Hematopoietic multipotent progenitor cell treated with erythropoietin and hydrocortisone succinate and interleukin-3 and kit ligand, for 8 days (in vitro differentiated cells): ENCODE measurements at places on chromosomes 2 and 18.

DNA sequence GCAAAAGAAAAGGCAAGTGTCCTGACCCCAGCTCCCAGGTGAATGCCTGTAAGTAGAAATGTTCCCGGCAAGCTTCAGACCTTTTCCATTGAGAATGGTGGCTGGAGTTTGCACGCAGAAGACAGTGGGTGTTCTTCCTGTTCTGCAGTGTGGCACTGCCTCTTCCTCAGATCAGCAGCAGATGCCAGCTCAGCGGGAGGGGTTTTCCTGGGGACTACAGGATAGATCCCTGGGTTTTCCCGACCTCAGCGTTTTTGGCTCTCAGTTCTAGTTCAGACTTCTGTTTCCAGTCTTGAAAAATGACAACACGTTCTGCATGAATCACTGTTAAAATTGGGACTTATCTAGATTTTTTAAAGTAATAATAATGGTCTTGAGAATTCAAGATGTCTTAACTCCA lies 39.2 kb downstream of the GRHL1 start:
- DNase-seq = no peak

GRCh38 chr2:30239986-30240752 lies 8.8 kb downstream of the LBH start:
- no peak for DNase-seq

- DNase-seq = no peak
Measured at GRCh38 chr2:74693213-74693612, 39.2 kb downstream of the SEMA4F start.

DNA sequence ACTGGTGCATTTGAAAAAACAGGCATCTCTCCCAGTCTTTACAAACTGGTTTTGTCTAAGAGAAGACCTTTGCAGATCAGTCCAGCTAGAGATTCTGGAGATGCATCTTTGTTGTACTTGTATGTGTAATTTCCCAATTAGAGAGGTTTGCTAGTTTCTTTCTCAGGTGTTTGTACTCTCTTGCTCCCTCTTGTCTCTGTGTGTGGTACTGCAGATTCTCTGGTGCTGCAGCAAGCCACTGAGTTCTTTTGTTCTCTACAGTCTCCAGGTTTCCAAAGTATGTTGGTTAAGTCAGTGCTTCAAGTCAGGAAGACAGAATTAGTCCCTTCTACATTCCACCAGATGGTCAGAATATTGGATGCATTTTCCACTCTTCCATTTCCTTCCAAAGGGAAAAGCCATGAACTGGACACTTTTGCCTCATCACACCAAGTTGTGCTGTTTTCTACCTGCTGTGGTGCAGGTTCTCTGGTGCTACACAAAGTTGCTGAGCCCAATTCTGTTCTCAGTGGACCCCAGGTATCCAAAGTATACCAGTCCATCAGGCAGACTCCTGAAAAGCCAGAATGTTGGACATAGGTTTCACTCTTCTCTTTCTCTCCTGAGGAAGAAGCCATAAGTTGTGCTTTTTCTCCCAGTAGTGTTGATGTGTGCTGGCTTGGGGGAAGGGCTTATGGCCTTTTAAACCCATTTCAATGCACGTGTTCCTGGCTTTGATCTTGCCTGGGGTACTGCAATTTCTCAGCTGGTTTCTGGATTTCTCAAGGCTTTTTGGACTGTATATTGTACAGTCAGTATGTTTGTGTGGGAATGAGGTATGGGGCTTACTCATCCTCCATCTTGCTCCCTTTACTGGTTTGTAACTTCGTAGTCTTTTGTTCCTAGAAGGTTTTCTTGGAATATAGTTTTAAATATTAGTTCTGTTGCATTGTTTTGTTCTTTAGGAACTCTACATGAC lies 29.8 kb downstream of the EPC2 start:
- peak; percentile 61 for DNase-seq

- no peak for DNase-seq
Measured at GRCh38 chr2:197306696-197307040, 3.9 kb downstream of the ANKRD44 start.

GRCh38 chr2:6917761-6918421 lies 679 bp downstream of the RNF144A start:
- DNase-seq = peak; percentile 27

DNA sequence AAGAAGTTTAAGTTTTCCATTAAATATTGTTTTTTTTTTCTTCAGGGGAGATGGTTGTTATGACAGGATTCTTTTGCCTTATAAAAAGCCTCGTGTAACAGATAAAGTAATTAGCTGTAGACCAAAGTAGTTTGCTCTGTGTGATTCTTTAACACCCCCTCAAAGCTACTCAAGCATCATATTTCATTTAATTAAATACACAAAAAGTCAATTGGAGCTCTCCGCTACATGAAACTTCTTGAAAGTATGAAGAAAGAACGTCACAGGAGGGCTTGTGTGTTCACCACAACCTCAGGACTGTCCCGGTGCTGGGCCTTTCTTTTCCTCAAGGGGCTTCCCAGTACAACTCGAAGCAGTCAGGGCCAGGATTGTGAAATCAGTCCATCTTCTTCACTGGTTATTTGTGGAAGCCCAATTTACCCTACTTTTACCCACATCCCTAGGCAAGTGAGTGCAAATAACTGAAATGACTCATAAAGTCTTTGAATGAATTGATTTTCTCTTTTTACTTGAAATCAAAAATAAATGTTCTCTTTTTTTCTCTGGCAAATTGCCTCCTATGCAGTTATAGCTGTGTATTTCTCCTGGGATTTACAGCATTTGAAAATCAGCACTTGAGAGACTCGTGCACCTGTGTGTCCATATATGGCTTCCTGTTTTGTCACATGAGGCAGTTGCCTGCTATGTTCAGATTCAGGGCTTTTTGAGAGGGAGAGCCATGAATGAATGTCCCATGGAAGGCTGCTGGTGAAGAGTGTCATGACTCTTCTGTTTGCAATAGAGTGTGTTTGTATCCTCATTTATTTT lies 48.6 kb downstream of the LINC00305 start:
- no peak for DNase-seq

- DNase-seq = no peak
Measured at GRCh38 chr2:138514173-138514572, 12.6 kb downstream of the SPOPL start.

GRCh38 chr2:131092458-131093005 lies 728 bp downstream of the FAM168B start:
- peak; percentile 16 for DNase-seq

DNA sequence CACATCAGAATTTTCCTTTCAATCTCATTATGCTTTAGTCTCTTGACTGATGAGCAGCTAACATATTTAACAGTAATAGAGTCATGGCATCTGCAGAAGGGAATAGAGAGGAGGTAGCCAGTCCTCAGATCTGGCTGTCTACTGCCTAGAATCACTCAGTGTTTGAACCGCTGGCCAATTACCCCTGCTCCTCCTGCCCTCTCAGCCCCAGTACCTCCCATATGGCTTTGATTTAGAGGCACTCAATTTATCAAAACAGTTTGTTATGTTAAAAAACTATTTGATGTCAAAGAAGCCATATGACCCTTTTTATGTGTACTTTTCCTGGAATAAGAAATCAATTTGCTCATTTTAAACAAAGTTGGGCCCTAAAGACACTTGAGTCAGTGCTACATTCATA lies 355.2 kb downstream of the CMPK2 start:
- DNase-seq = no peak

DNA sequence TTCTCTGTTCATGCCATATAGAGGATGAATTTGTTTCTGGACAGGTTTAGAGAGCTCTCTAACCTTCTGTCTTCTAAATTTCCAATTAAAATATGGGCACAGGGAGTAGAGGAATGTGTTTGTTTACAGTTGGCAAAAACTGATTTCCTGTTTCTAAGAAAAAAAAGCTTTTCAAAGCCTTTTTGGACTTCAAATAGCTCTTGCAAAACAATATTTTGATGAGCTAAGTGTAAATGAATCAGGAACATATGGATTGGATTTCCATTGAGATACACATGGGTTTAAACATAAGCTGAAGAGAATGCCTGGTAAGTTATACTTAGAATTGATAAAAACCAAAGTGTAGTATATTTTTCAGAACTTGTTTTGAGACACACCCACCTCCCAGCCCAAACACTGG lies 677.5 kb downstream of the NYAP2 start:
- DNase-seq = no peak

- DNase-seq = peak; percentile 63
Measured at GRCh38 chr2:207256476-207257207, 90.9 kb upstream of the KLF7 start.

DNA sequence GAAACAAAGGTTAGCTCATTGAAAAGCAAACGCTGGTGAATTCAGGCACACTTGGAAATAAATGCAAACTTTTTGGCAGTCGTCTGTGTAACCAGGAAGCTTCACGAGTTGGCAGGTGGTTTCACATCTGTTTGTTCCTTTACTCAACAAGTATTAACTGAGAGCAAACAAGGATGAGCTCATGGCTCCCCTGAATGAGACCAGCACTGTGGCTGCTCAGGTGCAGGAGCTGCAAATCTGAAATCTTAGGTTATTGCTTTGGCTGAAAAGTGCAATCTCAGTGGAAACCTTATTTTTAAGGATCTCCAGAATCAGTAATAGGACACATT lies 46.3 kb downstream of the SH3RF3 start:
- no peak for DNase-seq

GRCh38 chr2:95026471-95027368 lies 1.2 kb downstream of the MAL start:
- peak; percentile 5 for DNase-seq

- DNase-seq = no peak
Measured at GRCh38 chr2:53407363-53408080, 360.1 kb upstream of the CHAC2 start.

DNA sequence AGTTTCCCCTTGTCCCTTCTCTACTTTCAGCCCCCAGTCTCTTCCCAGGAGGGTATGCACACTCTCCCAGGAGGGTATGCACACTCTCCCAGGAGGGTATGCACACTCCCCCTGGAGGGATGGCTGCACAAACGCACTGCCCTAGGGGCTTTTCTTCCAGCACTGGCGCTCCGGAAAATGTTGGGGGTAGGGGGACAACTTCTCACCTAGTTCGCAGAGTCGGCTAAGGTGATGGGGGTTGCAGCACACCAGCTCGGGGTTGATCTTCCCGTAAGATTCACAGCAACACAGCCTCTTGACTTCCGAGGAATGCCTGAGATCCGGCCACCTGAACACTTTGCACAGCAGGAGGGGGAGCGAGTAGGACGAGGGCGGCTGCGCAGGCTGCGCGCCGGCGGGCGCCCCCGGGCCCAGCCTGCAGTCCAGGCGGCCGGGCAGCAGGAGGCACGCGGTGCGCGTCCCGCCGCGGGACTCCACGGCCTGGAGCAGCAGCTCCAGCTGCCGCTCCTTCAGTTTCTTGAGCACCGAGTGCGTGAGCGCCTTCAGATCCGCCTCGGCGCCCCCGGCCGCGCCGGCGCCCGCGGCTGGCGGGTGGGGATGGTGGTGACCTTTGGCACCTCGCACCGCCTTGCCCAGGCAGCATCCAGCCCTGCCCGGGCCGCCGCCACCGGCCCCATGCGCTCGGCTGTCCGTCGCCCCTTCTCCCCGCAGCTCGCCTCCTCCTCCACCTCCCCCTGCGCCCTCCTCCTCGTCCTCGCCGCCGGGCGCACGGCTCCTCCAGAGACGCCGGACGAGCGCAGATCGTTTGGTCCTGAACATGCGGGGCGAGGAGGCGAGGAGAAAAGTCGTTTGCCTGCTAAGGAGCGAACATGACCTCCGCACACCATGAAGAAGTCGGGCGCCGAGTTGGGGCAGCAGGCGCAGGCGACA lies 894 bp downstream of the SMAD7 start:
- DNase-seq = no peak

DNA sequence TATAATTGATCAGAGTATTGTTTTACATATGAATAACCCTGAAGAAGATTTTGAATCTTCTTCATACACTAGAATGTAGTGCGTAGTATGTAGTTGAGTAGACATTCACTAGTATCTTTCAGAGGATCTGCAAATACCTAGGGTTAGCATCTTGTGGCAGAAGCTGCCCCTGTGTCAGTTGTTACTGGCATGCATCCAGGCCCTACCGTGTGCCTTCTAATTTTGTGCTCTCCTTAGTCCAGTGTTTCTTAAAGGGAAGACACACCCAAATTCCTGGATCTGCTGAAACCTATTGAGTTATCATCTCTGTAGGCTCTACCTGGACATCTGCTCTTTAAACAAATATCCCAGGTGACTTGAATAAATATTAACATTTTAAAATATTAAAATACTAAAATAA lies 99.7 kb upstream of the SERTAD2 start:
- peak; percentile 29 for DNase-seq

- DNase-seq = no peak
Measured at GRCh38 chr2:85452237-85452636, 33.7 kb downstream of the SH2D6 start.

- no peak for DNase-seq
Measured at GRCh38 chr2:233501198-233502076, 65.1 kb downstream of the USP40 start.

DNA sequence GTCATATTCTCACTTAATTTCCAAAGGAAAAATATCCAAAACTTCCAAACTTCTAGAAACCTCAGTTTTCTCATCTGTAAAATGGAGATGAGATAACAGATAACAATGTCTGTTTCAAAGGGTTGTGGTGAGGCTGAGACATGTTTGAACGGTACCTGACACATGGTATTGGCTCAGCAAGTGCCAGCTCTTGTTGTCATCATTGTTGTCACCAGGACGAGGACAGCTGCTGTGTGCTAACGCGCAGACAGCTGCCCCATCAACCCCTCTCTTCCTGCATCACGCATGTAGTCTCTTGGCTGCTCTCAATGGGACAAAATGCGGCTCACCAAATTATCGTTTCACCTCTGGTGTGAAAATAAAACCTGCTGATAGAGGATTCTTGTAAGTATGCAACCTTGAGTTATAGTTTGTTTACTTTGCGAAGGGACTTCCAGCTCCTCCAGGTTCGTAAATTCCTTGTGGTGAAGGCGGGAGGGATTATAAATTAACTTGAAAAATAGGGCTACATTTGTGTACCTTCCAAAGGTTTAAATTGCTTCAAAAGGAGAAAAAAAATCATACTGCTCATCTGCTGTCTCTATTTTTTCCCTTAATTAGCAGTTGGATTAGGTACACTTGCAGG lies 605.4 kb downstream of the BCL11A start:
- DNase-seq = no peak

- DNase-seq = no peak
Measured at GRCh38 chr18:80149667-80150066, 40.6 kb downstream of the ADNP2 start.

GRCh38 chr2:223894009-223894408 lies 51.1 kb downstream of the WDFY1 start:
- DNase-seq = no peak

DNA sequence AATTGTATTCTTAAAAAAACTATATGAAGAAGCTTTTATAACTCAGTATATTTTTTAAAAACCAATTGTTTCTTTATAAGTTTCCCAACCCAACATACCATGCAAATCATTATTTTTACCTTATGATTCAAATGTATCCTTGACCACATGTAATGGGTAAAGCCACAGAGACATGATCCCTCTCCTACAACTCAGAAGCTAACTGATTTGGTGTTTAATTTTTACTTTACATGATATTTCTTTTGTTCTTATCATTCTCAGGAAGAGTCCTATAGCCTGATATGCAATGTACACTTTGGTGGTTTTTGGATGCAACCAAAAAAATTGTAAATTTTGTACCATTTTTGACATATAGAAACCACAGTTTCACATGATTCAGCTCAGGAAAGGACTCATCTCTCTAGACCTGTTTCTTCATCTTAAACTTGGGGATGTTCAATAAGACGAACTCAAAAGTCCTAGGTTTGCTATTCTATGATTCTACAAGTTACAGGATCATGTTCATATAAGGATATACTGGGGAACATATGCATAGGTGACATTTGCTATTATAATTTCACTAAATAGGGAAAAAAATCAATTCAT lies 85.2 kb upstream of the RBBP8 start:
- DNase-seq = no peak

GRCh38 chr2:64860276-64860885 lies 128.8 kb upstream of the SLC1A4 start:
- DNase-seq = no peak

- DNase-seq = no peak
Measured at GRCh38 chr2:11813951-11814350, 67.5 kb downstream of the LPIN1 start.
